GM12878 (cell line): ENCODE measurements at places on chromosomes 1 and 21.

GRCh38 chr1:219439376-219439775, 173.5 kb downstream of the ZC3H11B start:
- no peak for DNase-seq

DNA sequence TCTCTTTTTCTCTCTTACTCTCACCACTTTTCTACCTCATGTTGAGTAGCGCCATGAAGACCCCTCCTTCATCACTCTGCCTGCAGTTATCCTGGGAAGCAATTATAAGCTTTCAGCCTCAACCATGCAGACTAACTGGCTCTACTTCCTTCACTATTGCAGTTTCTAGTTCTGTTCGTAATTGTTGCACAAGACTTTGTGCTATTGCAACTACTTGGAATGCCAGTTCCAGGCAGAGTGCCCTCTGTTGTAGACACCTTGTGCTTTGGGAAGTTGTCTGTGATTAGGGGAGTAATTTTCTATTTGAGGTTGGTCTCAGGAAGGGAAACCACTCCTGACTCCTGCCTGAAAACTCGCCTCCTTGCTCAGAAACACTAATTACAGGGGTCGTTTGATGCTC, 19.4 kb downstream of the PGM1 start:
- no peak for DNase-seq

DNA sequence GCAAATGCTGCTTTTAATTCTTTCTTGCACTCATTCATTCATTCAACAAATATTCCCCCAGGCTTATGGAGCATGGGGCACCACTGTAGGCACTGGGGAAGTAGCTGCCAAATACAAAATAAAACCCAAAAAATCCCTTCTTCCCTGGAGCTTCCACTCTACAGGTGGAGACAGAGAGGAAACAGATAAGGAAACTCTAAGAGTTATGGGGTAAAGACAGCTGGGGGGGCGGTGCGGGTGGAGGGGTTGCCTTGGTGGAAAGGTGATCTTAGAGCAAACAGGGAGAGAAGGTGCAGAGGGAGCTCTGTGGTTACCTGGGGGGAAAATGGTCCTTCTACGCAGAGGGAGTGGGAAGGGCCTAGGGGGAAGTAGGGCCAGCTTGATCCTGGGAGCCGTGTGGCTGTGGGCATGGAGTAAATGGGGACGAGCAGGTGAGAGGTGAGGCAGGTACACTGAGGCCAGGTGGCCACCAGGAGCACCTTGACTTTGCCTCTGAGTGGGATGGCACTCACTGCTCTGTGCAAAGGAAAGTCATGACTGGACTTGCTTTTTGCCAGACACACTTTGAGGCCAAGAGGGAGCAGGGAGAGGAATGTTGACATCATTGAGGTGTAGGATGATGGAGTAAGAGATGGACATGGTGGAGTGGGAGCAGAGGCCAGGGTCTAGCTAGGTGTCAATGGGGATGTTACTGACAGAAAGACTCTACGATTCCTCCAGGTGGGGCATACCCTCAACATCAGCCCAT, 152.0 kb downstream of the ETS2 start:
- no peak for DNase-seq

DNA sequence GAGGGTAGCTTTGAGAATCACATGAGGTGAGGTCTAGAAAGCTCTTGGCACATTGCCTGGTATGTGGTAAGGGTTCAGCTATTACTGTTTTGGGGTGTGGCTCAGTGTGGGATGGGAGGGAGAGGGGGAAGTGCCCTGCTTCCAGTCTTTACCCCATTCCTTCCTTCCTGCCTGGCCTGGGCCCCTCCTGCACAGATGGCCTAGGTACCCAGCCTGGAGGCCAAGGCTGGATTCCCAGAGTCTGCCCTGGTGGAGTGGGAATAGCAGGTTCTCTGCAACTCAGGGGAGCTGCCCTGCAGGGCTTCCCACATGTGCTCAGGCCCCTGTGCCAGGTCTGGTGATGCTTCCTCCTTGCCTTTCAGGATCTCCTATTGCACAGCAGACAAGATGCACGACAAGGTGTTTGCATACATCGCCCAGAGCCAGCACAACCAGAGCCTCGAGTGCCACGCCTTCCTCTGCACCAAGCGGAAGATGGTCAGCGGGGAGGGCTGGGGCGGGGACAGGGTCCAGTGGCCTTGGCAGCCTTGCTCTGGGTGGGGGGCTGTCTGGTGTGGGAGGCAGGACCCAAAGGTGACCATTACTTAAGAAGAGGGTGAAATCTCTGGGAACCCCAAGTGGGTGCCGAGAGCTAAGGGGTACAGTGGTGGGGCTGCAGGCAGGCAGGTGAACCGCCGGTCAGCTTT, 13.5 kb downstream of the LDLRAP1 start:
- no peak for DNase-seq

DNA sequence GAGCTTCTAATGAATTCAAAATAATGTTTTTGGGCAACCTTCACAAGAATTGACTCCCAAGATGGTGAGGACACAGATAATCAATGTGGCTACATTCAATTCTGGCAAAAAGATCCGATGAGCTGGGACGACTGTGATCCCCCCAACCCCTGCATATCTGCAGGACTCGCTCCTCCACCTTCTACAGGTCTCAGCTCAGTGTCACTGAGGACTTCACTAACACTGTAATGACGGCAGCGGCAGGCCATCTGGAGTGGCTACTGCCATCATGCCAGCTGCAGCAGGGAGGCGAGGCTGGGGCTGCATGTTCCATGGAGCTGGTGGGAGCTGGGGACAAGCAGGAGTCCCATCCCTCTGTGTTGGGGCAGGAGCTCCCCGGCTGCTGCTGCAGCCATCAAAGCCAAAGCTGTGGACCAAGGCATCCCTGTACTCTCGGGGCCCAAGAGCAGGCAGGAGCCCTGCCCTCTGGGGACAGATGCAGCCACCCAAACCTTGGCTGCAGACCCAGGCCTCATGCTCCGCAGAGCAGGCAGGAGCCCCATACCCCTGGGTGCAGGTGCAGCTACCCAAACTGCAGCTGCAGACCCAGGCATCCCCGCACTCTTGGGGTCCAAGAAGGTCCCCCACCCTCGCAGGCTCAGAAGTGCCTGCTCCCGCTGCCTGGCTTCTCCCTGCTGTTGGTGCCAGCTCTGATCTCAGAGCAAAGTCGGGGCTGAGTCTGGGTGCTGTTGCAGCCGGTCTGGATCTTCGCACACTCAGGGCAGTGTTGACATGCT, 12.2 kb upstream of the DHRS3 start:
- DNase-seq = no peak

GRCh38 chr1:236338096-236338495, 56.0 kb upstream of the EDARADD start:
- no peak for DNase-seq

- DNase-seq = no peak
Measured at GRCh38 chr1:4590756-4591155, 63.7 kb upstream of the AJAP1 start.

DNA sequence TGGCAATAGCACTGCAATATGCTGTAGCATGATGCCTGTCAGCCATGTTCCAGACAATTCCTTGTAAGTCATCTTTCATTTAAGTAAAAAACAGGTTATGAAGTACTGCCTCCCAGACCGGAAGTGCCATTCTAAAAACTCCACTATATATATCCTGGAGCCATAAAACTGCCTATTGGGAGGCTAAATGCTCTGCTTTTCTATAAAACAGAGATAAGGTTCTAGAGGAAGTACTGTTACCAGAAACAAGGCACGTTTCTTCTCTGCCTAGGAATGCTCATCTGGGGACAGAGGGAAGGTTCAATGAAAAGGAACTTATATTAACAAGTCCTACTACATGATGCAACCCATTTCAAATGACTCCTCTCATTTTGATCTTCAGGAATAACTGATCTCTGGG, 66.8 kb downstream of the GPR137B start:
- DNase-seq = no peak

DNA sequence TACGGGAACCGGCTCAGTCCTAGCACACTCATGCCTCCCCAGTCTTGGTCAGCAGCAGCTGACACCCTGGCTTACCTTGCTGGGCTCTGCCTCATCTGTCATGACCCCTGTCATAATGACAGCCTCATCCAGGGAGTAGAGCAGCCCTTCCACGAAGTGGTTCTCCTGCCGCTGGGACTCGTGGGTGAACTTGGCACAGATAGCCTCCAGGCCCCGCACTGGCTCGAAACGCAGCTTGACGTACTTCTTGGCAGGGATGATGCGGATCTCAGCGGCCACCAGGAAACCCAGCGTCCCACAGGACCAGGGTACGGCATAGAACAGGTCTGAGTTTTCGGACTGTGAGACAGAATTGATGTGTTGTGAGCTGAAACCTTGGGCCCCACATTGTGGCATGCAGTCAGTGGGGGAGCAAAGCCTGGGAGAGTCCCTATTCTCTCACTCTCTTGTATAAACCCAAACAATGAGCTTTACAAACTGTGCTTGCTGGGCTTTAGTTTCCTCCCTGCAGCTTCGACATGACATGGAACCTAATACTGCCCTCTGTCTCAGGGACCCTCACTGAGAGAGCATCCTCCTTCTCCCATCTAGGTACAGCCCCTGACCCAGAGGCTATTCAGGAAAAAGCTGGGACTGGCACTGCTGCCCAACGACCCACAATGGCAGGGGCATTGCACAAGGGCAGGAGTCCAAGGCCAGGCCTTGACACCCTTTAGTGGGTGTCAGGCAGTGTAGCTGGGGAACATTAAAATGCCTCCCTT, 15.5 kb downstream of the DHCR24 start:
- no peak for DNase-seq

DNA sequence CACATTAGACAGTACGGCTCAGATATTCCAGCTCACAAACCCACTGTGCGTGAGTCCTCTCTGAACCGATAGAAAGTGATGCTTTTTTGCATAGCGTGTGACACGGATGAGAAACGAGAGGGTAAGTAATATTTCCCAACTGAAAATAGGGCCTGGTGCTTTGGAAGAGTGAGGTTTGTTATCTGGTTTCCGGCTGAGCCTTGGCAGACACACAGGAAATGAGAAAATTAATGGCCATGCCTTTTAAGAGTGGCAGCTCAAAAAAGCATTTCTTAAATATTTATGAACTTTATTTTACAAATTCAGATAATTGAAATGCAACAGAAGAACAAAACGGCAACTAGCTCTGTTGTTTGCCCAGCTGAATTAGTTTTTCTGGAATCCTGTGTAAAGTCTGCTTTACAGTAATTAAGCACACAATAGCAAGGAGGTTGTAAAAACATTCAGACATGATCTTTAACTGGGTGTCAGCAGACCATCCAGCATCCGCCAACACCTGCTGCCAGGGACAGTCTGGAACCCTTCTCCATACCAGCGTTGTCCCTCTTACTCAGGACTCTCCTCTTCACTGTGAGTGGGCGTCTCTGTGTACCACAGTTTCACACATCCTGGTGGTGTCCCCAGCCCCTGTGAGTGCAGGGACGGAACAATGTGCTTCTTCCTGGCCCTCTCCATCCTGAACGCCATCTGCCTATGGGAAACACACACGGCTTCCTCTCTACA, 155.4 kb downstream of the PGBD5 start:
- DNase-seq = peak; percentile 23

- no peak for DNase-seq
Measured at GRCh38 chr1:39139723-39140360, 64.7 kb upstream of the MACF1 start.

GRCh38 chr1:29786791-29787732, 550.7 kb downstream of the PTPRU start:
- DNase-seq = no peak

GRCh38 chr1:109989506-109990301, 5.1 kb downstream of the AHCYL1 start:
- DNase-seq = no peak
